ENCODE measurements at places on chromosomes 1 and 21. TPM values are rescaled to one million over a fixed set of nuclear protein-coding genes. Genes with fewer than 3 reads are reported as not detected.
A peak's percentile ranks its signal among the peaks of the same experiment; 100 is the strongest.

GRCh38 chr1:165887877-165888551 lies 60.6 kb downstream of the UCK2 start:
- H3K4me3 ChIP-seq = no peak overlapping the region
- DNase-seq = no peak
- H3K27ac ChIP-seq = no peak overlapping the region
- H3K36me3 ChIP-seq = no peaks in the 10 kb centered on the region
- no peaks in the 10 kb centered on the region for H3K27me3 ChIP-seq
- no peaks in the 10 kb centered on the region for H3K4me1 ChIP-seq

- H3K36me3 ChIP-seq = no peaks in the 10 kb centered on the region
- H3K27ac ChIP-seq = no peak overlapping the region
- no peaks in the 10 kb centered on the region for H3K4me1 ChIP-seq
- no peak overlapping the region for H3K4me3 ChIP-seq
Measured at GRCh38 chr1:34455121-34455520, 278.4 kb downstream of the C1orf94 start.

- no peak overlapping the region for H3K4me3 ChIP-seq
- no peaks in the 10 kb centered on the region for H3K36me3 ChIP-seq
- no peaks in the 10 kb centered on the region for H3K4me1 ChIP-seq
- H3K27ac ChIP-seq = no peak overlapping the region
- DNase-seq = no peak
Measured at GRCh38 chr1:165942927-165943597, 115.6 kb downstream of the UCK2 start.

Gene VAMP4
- 12.9 TPM for total RNA-seq

DNA sequence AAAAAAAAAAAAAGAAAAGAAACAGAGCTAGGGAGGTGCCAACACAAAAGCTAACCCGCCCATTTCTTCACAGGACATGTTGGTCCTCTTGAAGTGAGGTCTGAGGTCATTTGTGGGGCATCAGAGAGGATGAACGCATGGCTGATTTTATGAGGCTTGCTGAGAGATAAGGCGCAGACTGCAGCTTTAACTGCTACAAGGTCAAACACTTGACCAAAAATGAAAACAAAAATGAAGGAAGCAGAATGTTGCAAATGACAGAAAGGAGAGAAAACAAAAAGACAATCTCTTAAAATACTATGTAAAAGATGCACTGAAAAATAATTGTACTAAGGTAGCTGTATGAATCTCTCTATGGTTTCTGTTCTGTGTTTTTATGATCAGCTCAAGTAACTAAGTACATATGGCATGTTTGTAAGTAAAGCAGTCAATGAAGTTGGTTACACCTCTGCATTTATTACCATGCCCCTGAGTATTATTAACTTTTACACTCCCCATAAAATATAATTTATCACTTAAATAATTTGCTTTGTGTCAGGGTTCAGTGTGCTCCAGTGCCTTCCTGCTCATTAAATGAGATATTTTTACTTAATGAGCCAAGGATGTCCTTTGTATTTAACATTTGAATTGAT lies 249.1 kb upstream of the NR5A2 start:
- no peak overlapping the region for H3K4me3 ChIP-seq
- no peaks in the 10 kb centered on the region for H3K36me3 ChIP-seq
- DNase-seq = no peak

DNA sequence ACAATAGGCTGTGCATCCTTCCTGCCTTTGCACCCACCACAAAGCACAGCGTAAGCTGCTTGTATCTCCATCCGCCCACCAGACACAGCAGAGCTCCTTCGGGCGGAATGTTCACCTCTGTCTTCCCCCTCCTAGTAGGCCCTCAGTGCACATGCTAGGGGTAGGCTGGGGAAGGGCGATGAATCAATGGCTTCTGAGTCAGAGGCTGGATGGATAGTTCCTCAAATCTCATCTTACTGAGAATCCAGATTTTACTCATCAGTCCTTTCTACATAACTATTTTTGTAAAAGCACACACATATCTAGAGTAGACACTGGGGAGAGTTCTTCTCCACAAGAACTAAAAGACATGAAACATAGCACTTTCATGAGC lies 73.8 kb downstream of the BCAR3 start:
- no peaks in the 10 kb centered on the region for H3K36me3 ChIP-seq
- DNase-seq = no peak
- no peak overlapping the region for H3K27ac ChIP-seq
- no peaks in the 10 kb centered on the region for H3K27me3 ChIP-seq
- H3K4me1 ChIP-seq = peaks cover 7% of the 10 kb centered on the region

Gene FAAP20
- 32.7 TPM for total RNA-seq

GRCh38 chr1:109199710-109200109 lies 14.0 kb upstream of the SARS1 start:
- no peak overlapping the region for H3K4me3 ChIP-seq
- no peak for DNase-seq
- no peak overlapping the region for H3K27ac ChIP-seq
- H3K36me3 ChIP-seq = no peaks in the 10 kb centered on the region

- DNase-seq = no peak
- H3K36me3 ChIP-seq = no peaks in the 10 kb centered on the region
- no peak overlapping the region for H3K27ac ChIP-seq
- no peak overlapping the region for H3K4me3 ChIP-seq
- no peaks in the 10 kb centered on the region for H3K4me1 ChIP-seq
Measured at GRCh38 chr1:159056069-159056698, 20.4 kb downstream of the AIM2 start.

Gene PRELP
- 119 TPM for total RNA-seq

Gene PLA2G2A
- 307 TPM for total RNA-seq

DNA sequence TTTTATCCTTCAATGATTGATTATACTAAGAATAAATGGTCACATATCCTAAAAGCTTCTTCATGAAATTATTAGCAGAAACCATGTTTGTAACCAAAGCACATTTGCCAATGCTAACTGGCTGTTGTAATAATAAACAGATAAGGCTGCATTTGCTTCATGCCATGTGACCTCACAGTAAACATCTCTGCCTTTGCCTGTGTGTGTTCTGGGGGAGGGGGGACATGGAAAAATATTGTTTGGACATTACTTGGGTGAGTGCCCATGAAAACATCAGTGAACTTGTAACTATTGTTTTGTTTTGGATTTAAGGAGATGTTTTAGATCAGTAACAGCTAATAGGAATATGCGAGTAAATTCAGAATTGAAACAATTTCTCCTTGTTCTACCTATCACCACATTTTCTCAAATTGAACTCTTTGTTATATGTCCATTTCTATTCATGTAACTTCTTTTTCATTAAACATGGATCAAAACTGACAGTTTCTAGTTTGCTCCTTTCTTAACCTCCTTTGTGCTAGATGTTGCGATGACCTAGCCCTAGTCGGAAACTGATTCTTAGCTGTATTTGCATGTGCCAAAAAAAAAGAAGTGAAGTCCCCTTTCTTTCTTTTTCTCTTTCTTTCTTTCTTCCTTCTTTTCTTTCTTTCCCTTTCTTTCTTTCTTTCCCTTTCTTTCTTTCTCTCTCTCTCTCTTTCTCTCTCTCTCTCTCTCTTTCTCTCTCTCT lies 45.1 kb downstream of the MAP3K7CL start:
- peaks cover 5% of the 10 kb centered on the region for H3K4me1 ChIP-seq
- H3K27me3 ChIP-seq = no peaks in the 10 kb centered on the region
- peak overlapping the region; percentile 30 for H3K27ac ChIP-seq
- no peaks in the 10 kb centered on the region for H3K36me3 ChIP-seq
- H3K4me3 ChIP-seq = no peak overlapping the region
- DNase-seq = no peak

- no peak overlapping the region for H3K27ac ChIP-seq
- H3K4me3 ChIP-seq = no peak overlapping the region
- DNase-seq = no peak
- no peaks in the 10 kb centered on the region for H3K36me3 ChIP-seq
Measured at GRCh38 chr1:20282533-20282932, 8.1 kb upstream of the VWA5B1 start.

GRCh38 chr1:11682287-11682771 lies 1.4 kb upstream of the MAD2L2 start:
- H3K4me3 ChIP-seq = no peak overlapping the region
- H3K4me1 ChIP-seq = peaks cover 4% of the 10 kb centered on the region
- H3K36me3 ChIP-seq = no peaks in the 10 kb centered on the region

DNA sequence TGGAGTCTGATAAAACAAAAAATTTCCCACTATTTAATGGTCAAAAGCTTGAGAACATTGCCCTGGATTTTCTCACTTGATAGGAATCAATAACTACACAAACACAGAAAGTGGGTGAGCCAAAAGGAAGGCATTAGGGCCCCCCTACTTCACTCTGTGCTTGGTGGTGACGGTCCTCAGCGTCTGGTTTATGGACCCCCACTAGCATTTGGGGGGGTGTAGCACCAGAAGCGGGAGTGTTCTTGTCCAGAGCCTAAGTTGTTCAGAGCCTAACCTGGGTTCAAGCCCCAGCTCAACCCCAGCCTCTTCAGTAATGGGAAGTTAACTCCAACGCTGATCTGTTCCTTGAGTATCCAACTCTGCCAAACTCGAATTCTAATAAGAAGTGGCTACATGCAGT lies 33.1 kb downstream of the STPG1 start:
- no peaks in the 10 kb centered on the region for H3K4me1 ChIP-seq
- no peak for DNase-seq
- H3K36me3 ChIP-seq = no peaks in the 10 kb centered on the region

GRCh38 chr21:44000360-44000759 lies 11.7 kb upstream of the TRAPPC10 start:
- no peaks in the 10 kb centered on the region for H3K36me3 ChIP-seq
- no peak overlapping the region for H3K4me3 ChIP-seq
- no peaks in the 10 kb centered on the region for H3K4me1 ChIP-seq
- DNase-seq = peak; percentile 28
- no peak overlapping the region for H3K27ac ChIP-seq
- no peaks in the 10 kb centered on the region for H3K27me3 ChIP-seq

DNA sequence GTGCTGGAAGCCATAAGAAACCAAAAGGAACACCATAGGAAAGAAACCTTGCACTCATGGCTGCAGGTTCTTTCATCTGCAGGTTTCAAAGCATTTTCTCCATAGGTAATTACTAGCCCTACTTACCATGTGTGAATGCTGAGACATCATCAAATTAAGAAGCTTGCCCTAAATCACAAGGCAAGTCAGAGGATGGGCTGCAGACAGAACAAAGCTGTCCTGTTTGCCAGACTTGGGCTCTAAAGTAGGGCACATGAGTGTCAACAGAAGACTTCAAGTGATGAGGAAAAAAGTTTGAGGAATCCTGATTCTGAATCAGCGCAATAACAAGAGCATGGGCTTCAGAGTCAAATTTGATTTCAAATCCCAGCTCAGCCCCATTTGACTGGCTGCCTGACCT lies 5.8 kb upstream of the EPS15 start:
- no peak for DNase-seq
- no peak overlapping the region for H3K27ac ChIP-seq
- H3K36me3 ChIP-seq = no peaks in the 10 kb centered on the region
- no peaks in the 10 kb centered on the region for H3K4me1 ChIP-seq
- H3K4me3 ChIP-seq = no peak overlapping the region

- no peak overlapping the region for H3K27ac ChIP-seq
- H3K36me3 ChIP-seq = no peaks in the 10 kb centered on the region
- H3K4me3 ChIP-seq = no peak overlapping the region
- H3K27me3 ChIP-seq = no peaks in the 10 kb centered on the region
- DNase-seq = no peak
- H3K4me1 ChIP-seq = peaks cover 3% of the 10 kb centered on the region
Measured at GRCh38 chr1:51726051-51726450, 109.2 kb downstream of the OSBPL9 start.

DNA sequence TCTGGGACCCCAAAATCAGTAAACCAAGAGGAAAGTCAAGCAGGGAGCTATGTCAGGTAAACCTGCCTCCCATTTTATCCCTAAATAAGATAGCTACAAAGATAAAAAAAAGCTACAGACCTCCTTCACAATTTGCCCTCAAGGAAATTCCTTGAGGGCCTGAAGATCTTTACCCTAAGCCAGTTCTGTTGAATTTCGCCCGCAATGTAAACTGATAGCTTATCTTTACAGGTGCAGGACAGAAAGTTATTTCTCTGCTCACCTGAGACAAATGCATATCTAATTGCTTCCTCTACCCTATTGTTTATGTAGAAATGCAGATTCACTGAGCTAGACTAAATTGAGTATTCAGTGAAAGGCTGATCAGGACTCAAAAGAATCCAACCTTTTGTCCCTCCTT lies 153.4 kb upstream of the CHRM3 start:
- no peak overlapping the region for H3K4me3 ChIP-seq
- no peaks in the 10 kb centered on the region for H3K4me1 ChIP-seq
- H3K36me3 ChIP-seq = no peaks in the 10 kb centered on the region

Gene FCRL4
- total RNA-seq = not detected

DNA sequence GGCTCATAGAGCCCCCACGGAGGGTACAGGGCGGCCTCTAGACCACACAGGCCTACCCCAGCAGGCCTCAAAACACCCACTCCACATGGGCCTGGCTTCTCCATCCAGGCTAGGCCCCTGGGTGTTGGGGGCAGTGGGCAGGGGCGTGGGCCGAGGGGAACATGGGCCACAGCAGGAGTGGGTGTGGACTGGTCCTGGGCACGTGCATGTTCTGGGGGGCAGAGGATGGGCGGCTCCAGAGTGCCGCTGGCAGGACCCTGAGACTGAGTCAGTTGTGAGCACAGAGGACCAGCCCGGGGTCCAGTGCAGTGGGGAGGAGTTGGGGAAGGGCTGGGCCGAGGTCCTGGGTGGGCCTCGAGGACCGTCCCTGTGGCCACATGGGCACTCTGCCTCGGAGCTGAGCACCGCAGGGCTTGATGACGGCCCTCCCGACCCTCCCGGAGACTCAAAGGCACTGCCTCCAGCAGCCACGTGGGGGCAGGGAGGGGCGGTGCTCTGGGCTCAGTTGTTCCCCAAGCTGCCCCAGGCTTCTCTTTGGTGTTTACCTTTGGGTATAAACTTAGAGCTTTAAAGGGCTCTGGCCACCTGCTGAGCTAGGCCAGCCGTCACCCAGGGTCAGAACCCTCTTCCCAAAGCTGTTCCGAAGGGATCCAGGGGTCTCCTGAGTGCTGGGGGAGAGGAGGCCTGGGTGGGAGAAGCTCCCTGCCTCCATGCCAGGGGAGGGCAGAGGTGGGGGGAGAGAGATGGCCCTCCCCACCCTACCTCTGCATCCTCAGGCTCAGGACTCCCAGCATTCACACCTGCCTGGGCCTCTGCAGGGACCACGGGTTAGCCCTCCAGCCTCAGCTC lies 79.9 kb downstream of the MORN1 start:
- H3K27ac ChIP-seq = peak overlapping the region; percentile 61
- H3K4me1 ChIP-seq = peaks cover 25% of the 10 kb centered on the region
- H3K27me3 ChIP-seq = no peaks in the 10 kb centered on the region
- peak; percentile 77 for DNase-seq
- no peaks in the 10 kb centered on the region for H3K36me3 ChIP-seq

Gene LDLRAD1
- 0.48 TPM for total RNA-seq

- no peaks in the 10 kb centered on the region for H3K27me3 ChIP-seq
- H3K4me3 ChIP-seq = no peak overlapping the region
- no peaks in the 10 kb centered on the region for H3K36me3 ChIP-seq
- no peak for DNase-seq
- H3K27ac ChIP-seq = no peak overlapping the region
Measured at GRCh38 chr1:189350983-189351616, 1126.6 kb downstream of the BRINP3 start.

GRCh38 chr1:47709019-47709871 lies 271.4 kb downstream of the FOXD2 start:
- H3K4me1 ChIP-seq = peaks cover 7% of the 10 kb centered on the region
- H3K4me3 ChIP-seq = peak overlapping the region; percentile 6
- H3K36me3 ChIP-seq = no peaks in the 10 kb centered on the region

Data from ovary (tissue), 10 donors.